Adrenal gland (tissue), 19 donors: ENCODE measurements at places on chromosomes 6 and 20. TPM values are rescaled to one million over a fixed set of nuclear protein-coding genes. Genes with fewer than 3 reads are reported as not detected.

Gene GABRR2
- 0.83 TPM for total RNA-seq

Gene EYA4
- 2.6 TPM for total RNA-seq

Gene WFDC11
- not detected for total RNA-seq

Gene C20orf141
- not detected for total RNA-seq

Gene RAB23
- total RNA-seq, result 4.9 TPM

Gene PKHD1
- total RNA-seq, result 0.04 TPM

Gene FHL5
- 48.1 TPM for total RNA-seq

Gene OOEP
- total RNA-seq, result not detected

Gene NDUFAF5
- total RNA-seq, result 6.3 TPM

Gene EDN1
- total RNA-seq, result 1.4 TPM

Gene RAET1L
- total RNA-seq, result not detected

Gene IP6K3
- total RNA-seq, result 1.3 TPM

Gene PAK5
- total RNA-seq, result 3.2 TPM

Gene GINM1
- total RNA-seq, result 70.7 TPM

Gene RIMS1
- total RNA-seq, result 9.2 TPM
